ENCODE measurements at places on chromosomes 4 and X.
A peak's percentile ranks its signal among the peaks of the same experiment; 100 is the strongest.

- DNase-seq: no peak
Measured at GRCh38 chr4:172143605-172144314, 330.6 kb downstream of the GALNTL6 start.

- DNase-seq: no peak
Measured at GRCh38 chrX:154298312-154298711, 2.7 kb downstream of the TKTL1 start.

DNA sequence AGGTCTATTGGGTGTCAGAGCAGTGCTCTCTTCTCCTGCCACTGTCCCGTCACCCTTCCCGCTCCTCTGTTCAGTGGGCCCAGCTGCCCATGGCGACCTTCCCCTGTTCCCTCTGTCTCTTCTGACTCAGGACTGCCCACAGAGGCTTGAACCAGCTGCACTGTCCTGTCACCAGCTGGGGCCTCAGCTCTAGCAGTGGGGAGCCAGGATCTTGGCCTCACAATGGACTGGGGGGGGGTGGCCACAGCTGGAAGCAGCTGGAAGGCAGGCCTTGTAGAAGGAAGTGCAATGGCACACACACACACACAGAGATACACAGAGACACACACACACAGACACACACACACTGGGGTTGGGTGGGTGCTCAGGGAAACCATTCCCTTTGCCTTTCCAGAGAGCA lies 114.0 kb upstream of the PJA1 start:
- no peak for DNase-seq

GRCh38 chrX:77910108-77910840 lies at the start of gene ATP7A:
Gene ATP7A (plus strand): TSS chrX:77910693. CDS start chrX:77971642, 60,949 bp downstream.
- peak; percentile 81 for DNase-seq

DNA sequence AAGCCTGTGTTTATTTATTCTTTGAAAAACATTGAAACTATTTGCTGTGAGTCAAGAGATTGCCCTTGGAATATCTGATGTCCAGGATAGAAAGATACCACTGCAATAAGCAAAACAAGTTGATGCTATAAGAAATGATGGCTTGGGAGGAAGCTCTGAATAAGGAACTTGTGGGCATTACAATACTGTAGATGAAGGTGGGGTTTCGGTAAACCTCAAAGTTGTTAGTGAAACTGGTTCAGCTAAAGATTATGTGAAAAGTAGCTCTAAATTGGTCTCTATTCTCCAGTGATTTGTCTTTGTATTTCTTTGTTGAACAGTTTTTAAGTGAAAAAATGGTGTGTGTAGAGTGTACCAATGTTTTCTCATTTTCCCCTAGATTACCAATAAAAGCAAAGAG lies 128.7 kb downstream of the AKAP4 start:
- DNase-seq: no peak

- no peak for DNase-seq
Measured at GRCh38 chr4:146076081-146076480, 99.4 kb upstream of the LSM6 start.

DNA sequence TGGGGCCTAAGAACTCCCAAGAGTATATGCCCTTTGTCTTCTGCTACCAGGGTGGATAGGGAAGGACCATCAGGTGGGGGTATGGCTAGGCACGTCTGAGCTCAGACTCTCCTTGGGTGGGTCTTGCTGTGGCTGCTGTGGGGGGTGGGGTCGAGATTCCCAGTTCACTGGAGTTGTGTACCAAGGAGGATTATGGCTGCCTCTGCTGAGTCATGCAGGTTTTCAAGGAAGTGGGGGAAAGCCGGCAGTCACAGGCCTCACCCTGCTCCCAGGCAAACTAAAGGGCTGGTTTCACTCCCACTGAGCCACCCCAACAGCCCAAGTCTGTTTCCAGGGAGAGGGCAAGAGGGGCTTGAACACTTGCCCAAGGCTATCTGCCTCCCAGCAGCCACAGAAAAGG lies 249.7 kb downstream of the NR3C2 start:
- DNase-seq: no peak

- no peak for DNase-seq
Measured at GRCh38 chr4:16775411-16776154, 122.9 kb downstream of the LDB2 start.

DNA sequence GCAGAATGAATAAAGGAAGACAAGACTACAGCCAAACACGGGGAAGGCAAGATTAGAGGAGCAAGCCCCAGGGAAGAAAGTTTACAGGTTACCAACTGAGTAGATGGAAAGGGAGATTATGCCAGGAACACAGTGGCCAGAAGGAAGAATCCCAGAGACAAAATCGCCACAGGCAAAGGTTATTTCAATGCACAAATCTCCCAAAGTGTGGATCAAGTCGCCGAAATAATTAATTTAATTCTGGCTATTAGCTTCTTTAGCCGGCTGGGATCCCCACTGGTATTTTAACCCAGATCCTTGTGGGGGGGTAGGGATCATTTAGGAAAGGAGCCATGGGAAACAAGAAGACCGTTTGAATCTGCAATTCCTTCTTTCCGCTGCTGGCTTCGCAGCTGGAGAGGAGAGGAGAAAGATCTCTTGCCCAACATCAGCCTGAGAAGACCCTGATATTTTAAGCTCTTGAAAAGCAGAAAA lies 171.0 kb downstream of the DHX15 start:
- DNase-seq: no peak

DNA sequence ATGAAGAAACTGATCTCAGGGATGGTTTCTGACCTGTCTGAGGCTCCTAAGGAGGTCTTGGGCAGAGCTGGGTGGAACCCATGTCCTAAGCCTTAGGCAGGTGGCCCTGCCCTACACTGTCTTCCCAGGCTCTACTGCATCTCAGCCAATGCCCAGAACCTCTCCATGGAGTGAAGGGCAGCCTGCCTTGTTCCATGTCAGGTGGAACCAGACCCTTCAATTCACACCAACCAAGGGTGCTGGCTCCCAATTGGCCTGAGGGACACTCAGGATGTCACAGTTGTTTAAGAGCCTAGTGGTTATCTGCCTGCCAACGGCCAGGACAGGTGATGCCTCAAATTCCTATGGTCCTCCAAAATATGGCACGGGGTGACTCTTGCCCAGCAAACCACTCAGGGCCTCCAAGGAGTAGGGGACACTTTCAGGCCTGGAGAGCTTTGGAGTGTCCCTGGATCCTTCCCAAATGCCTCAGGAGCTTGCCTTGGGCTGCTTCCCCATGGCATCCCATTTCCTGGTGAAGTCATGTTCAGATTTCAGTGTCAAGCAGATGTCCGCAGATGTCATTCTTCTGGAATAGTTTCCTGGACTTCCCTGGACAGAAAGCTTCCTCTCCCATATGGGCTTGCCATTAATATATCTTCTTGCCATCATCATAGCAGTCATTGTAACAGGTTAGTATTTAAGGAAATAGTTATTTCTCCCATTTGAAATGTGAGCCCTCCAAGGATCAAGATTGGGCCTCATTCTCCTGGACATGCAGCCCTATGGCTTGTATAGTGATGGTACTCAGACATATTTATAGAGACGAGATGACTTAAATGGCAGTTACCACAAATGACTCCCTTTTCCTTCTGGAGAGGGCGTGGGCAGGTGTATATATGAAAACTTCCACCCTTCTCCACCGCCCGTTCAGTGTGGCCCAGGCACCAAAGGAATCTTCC lies 67.1 kb downstream of the MED28 start:
- DNase-seq: no peak

DNA sequence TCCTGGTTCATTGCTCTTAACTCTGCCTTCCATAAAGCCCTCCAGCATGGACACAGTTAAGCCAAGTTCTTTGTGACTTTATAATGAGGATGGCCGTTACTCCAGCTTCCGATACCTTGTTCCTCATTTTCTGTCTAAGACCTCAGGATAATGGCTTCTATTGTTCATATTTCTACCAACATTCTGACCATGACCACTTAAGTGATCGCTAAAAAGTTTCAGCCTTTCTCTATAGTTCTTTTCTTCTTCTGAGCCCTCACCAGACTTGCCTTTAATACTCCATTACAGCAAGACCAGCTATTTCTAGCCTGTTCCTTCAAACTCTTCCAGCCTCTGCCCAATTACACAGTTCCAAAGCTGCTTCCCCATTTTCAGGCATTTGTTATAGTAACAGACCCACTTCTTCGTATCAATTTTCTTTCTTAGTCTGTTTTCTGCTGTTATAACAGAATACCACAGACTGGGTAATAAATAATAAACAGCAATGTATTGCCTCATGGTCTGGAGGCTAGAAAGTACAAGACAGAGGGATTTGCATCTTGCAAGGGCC lies 12.3 kb downstream of the RNF175 start:
- no peak for DNase-seq

DNA sequence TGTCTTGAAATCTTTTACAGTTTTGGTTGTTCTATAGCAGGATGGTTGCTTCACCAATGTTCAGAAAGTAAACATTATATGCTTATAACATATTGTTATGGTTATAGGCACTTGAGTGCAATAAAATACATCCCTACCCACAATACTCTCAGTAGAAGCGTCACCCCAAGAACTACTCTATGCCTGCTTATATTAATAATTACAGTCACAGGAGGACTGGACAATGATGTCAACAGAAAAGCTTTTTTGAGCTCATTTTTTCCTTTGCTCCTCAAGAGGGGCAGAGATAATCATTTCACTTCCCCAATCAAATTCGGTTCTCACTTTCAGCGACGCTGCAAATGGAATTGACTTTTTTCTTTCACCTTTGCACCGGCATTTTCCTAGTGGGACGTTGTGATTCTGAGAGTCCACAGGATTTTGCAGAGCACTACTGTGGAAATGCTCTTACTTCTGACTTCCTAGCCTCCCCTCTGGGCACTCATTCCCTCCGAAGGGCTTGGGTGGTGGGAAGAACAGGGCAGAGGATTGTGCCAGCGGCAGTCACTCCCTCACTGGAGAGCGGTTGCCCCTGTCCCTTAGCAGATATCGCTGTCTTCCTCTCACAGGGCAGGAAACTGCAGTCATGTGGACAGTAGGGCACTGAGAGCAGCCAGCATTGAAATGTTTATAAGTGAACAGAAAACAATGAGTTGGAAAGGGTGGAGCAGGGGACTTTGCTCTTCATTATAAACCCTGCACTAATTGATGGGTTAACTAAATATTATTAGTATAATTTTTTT lies 24.9 kb upstream of the SGMS2 start:
- DNase-seq: no peak

- DNase-seq: no peak
Measured at GRCh38 chrX:143363419-143363818, 153.9 kb downstream of the SPANXN3 start.

GRCh38 chrX:38992441-38993096 lies 191.3 kb downstream of the MID1IP1 start:
- no peak for DNase-seq

- no peak for DNase-seq
Measured at GRCh38 chr4:15043226-15043625, 40.9 kb downstream of the CPEB2 start.

GRCh38 chr4:187366530-187366929 lies 629.0 kb upstream of the ZFP42 start:
- DNase-seq: no peak

- no peak for DNase-seq
Measured at GRCh38 chr4:153332936-153333335, 11.6 kb upstream of the MND1 start.

- DNase-seq: no peak
Measured at GRCh38 chrX:16873106-16873505, 2.9 kb upstream of the RBBP7 start.

DNA sequence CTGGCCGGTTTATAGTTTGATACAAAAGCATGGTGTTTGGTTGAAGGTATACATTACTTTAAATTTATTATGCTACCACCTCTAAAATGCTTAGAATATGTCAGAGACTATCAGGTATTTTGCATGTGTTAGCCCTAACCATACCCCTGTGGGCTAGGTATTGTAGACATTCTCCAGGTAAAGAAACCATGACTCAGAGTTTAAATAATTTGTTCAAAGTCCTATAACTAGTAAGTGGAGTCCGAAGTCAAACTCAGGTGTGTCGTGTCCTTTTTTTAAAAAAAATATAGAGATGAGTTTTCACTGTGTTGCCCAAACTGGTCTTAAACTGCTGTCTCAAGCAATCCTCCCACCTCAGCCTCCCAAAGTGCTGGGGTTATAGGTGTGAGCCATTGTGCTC lies 12.4 kb downstream of the LAP3 start:
- DNase-seq: no peak

DNA sequence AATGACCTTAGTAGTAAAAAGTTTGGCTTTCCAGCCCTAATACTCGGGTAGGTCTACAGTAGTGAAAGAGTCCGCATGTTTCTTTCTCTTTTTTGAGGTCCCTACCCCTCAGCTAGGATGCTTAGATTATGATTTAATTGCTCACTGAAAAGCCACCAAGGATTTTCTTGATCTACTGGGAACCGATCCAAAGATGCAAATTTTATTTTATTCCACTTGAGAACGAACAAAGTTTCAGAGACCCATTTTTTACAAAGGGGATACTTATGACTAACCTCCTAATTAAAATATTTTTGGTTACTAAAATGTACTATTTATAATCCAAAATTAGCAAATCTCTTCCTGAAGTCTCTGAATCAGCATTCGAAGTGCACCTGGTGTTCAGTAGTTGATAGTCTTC lies 14.3 kb upstream of the PDHA2 start:
- no peak for DNase-seq

DNA sequence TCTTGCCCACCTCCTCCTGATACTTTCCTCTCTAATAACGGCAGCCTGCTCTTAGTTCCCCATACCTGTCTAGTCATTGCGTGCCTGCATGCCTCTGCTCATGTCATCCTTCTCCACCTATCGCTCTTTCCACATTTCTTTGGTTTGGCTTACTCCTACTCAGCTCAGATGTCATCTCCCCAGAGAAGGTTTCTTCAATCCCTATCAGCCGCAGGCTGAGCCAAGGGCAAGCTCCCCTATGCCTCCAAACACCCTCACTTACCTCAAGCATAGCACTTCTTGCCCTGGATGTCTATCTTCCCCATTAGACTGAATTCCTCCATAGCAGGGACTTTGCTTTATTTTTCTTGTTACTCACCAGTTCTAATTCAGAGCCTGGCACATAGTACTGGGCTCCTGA lies 26.6 kb downstream of the FRMD7 start:
- no peak for DNase-seq

DNA sequence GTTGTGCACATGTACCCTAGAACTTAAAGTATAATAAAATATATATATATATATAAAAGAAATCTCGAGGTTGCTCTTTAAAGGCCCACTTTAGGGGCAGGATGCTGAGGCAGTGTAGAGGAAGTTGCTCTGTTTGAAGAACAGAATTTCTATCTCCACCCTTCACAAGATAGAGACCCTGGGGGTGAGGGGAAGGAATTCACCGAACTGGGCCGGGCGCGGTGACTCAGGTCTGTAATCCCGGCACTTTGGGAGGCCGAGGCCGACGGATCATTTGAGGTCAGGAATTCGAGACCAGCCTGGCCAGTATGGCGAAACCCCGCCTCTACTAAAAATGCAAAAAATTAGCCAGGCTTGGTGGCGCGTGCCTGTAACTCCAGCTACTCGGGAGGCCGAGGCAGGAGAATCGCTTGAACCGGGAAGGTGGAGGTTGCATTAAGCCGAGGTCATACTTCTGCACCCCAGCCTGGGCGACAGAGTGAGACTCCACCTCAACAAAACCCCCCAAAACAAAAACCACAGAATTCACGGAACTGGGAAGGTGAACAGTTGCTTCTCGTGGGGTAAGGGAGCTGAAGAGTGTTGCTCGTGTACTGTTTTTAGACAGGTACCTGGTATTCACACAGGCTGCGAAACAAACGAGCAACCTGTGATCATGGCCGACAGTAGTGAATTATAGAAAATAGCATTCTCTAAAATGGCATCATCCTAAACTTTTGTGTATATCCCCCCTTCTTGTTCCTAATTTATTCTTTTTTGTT lies 6.2 kb downstream of the PLAC8 start:
- DNase-seq: no peak

Data from stimulated activated CD4-positive, alpha-beta T cell treated with anti-CD3 and anti-CD28 coated beads, TNF-alpha, amount 100 ng/mL, for 4 hours (primary cell).